Activated T-helper 17 cell treated with anti-CD3 and anti-CD28 coated beads, Interleukin-2, amount 50 U/mL, for 72 hours (primary cell): ENCODE measurements at places on chromosomes 12 and 14. TPM values are rescaled to one million over a fixed set of nuclear protein-coding genes. Genes with fewer than 3 reads are reported as not detected.

The TSPAN19 gene
- not detected for total RNA-seq

The SYNE3 gene
- total RNA-seq: 79.1 TPM

The RASSF8 gene
- total RNA-seq: not detected

The RNFT2 gene
- 23.6 TPM for total RNA-seq

DNA sequence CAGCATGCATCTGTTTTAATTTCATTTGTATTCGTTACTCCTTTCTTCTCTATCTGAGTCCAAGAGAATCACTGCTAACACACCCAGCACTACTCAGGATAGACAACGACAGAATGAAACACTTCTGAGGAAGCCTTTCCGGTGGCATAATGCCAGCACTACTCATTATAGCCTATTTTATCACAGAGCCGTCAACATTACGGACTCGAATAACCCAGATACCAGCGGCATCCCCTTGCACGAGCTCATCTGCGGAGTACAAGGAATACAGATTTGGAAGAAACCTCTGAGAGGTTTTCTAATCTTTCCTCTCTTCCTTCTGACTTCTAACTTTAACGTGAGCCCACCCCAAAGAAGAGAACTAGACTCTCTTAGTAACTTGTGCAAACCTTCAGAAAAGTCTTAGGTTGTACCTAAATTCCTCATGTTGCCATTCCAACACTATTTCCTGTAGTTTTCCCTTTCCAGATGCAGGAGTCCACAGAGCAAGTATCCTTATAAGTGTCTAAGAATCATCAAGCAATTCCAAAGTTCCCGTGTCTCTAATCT lies 248.1 kb downstream of the APAF1 start:
- no peak for ATAC-seq

DNA sequence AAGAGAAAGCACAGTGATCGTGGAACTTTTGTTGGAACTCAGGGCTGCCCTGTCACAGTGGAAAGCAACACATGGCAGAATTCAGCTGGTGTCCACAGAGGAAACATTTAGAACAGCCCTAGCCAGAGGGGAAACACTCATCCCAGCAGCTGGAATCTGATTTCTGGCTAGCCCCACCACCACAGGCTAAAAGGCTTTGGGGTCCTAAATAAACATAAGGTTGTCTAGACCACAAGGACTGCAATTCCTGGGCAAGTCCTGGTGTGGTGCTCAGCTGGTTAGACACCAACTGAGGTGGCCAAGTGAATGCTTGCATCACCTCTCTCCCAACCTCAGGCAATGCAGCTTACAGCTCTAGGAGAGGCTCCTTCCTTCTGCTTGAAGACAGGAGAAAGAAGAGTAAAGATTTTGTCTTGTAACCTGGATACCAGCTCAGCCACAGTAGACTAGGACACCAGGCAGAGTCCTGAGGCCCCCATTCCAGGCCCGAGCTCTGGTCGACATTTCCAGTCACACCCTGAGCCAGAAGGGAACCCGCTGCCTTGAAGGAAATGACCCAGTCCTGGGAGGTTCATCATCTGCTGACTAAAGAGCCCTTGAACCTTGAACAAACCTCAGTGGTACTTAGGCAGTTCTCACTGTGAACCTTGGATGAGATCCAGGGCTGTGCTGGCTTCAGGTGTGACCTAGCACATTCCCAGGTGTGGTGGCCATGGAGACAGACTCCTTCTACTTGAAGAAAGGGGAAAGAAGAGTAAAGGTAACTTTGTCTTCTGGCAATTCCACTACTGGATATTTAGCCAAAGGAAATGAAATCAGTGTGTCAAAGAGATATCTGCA lies 85.4 kb upstream of the PLXNC1 start:
- ATAC-seq: no peak

DNA sequence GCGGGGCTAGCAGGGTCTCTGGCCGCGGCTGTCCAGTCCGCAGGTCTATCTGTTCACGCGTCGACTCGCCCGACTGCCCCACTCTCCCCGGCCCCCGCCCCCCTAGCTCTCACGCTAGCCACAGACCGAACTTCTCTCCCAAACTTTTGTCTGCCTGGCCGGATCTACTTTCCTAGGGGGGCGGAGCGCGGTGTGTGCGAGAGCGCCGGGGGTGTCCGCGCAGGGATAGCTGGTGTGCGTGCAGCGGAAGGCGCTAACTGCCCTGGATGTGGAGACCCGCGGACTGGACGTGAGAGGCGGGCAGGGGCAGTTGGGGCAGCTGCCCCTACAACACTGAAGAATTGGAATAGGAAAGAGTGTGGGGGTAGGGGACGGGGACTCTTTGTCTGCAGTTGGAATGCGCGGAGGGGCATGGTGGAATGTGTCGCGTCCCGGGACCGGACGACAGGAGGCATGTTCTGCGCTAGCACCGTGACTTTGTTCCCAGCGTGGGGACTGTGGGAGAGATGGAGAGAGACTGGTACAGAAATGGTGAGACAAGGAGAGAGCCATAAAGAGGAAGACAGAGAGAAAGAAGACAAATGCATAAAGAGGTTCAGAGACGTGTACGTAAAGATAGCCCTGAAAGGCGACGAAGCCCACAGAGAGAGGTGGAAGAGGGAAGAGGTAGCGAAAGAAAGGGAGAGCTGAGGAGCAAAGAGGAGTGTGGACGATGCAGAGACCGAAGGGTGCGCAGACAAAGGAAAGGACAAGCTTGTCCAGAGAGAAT lies at the start of gene AJUBA:
AJUBA (minus strand) TSS at position 75 of the 769 bp plus-strand sequence. CDS start 285 bp downstream, outside the sequence.
- peak; percentile 73 for ATAC-seq

DNA sequence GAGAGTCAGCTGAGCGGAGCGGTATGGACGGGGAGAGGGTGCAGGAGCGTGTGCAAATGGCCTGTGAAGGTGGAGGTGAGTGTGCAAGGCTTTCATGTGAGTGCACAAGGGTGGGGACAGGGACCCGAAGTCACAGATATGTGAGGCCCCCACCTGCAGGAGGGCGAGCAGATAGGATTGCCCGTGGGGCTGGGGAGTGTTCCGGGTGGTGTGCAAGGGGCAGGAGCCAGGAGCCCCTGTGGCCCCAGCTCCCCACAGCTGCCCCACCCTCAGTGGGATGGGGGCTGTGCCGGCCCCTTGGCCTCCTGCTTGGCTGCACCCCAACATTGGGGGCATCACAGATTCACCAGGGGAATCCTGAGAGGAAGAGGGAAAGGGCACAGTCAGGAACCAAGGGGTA lies 5.5 kb upstream of the ZNF384 start:
- no peak for ATAC-seq

DNA sequence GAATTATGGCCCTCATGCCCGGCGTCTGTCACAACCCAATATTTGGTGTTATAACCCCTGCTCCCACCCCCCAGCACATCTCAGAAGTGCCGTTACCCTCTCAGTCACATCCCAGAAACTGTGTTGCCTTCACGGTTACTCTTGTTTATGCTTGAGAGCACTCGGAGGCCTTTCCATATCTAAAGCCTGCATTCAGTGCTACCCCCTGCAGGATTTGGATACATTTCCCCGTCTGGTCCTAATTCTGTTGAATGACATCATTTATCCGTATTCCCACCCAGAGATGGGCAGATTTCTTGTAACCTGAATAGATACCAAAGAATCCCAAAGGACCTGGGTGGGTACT lies 19.1 kb upstream of the FOS start:
- no peak for ATAC-seq

GRCh38 chr14:105841022-105842009 lies 314.9 kb downstream of the TMEM121 start:
- no peak for ATAC-seq

GRCh38 chr14:98169170-98169587 lies 1102.8 kb downstream of the BCL11B start:
- peak; percentile 78 for ATAC-seq

- no peak for ATAC-seq
Observed at GRCh38 chr12:10661338-10661737, 12.5 kb downstream of the STYK1 start.

- ATAC-seq: no peak
Observed at GRCh38 chr12:81141217-81141616, 63.3 kb downstream of the ACSS3 start.

GRCh38 chr14:80787876-80788275 lies 153.7 kb downstream of the CEP128 start:
- ATAC-seq: no peak
